ENCODE measurements at places on chromosomes 11 and 22.

DNA sequence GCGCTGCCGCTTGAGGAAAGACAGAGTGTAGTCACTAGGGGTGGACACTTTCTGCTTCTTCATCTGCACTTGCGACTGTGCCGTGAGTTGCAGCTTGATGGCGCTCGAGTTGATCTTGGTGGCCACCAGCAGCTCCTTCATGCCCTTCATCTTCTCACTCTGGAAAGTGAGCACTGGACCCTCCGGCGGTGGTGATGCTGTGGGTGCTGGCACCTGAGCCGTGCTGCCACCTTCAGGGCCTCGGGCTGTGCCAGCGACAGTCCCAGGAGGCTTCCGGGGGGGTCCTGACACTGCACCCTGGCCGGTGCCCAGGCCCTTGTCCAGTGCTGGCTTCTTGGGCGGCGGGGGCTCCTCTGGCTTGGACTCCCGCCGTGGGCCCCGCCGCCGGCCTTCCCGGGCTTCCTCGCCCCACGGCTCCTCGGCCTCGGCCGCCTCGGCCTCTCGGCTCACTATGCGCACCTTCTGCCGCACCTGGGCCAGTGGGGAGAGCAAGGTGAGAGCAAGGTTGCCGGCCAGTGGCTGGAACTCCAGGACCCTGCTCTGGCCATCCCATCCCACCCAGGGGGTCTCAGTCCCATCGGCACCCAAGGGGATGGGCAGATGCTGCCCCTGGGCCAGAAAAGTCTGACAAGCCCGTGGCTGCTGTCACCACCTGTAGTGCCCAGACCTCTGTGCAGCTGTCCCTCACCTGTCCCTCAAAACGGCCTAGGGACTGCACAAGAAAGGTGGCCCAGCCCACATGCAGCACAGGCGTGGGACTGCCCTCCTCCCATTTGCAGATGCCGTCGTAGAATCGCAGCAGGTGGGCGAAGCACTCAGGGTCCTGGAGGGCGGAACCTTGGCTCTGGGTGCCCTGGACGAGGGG lies 1.6 kb upstream of the MAP4K2 start:
- no peak for DNase-seq

GRCh38 chr11:78996007-78996406 lies 421.3 kb upstream of the NARS2 start:
- DNase-seq = no peak

DNA sequence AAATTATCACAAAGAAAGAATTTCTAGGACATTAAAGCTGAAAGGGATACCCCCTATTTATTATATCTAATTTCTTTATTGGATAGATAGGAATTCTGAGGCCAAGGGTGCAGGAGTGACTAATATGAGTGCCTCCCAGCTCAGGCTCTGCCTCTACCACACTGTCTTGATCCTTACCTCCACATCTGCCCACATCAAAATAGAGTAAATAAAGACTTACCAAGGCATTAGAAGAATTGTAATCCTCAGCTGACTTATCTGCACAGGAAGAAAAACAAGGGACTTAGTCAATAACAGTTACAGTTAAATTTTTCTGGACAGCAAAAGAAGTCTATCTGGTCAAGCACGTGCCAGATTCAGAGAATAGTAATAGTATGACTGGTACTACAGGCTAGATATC lies 72.6 kb upstream of the GDPD4 start:
- peak; percentile 50 for DNase-seq

DNA sequence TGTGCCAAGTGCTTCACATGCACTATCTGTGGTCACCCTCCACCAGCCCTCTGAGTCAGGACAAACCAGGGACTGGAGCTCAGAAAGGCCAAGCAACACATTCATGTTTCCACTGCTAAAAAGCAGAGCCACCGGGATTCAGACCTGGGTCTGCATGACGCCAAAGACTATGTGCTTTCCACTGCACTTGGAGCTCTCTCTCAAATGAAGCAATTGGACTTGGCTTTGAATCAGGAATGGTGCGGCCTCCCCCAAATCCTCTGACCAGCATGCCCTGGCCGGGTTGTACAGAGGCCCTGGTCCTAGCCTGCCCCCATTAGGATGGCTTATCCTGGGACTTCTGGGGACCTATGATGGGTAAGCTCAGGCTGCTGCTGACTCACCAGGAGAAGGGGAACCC lies 80.7 kb downstream of the PKNOX2 start:
- no peak for DNase-seq

DNA sequence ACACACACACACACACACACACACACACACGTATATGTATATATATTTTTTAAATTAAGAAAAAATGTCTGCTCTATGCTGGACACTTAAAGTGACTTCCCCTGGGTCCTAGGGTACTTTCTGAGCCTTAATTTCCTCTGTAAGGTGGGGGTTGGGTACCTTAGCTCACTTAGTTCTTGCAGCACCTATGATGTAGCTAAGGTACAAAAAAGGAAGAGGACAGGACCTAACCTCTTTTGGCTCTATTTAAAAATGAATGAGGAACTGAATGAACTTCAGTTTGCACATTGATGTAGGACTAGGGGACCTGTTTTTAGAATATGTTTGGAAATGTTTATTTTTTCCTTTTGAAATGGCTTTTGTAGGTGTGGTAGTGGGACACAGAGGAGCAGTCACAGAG lies 11.1 kb downstream of the SREBF2 start:
- DNase-seq = no peak

GRCh38 chr11:70776914-70777532 lies 378.7 kb downstream of the CTTN start:
- no peak for DNase-seq

GRCh38 chr11:67665541-67666302 lies 8.7 kb downstream of the ALDH3B2 start:
- DNase-seq = no peak

DNA sequence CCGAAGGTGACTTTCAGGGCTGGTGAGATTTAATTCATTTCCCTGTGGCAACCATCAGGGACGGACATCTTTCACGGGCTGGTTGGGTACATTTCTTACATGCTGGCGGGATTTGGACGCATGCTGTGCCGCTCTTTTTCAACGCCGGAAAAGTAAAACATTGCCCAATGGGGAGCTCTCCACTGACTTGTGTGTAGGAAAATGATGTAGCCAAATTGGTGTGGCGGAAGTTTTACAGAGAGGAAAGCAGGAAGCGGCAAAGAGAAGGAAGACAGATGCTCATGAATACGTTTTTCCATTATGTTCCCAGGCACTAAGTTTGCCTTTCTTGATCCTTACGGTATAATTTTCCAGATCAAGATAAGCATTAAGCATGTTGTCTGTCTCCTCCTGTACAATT lies 375.8 kb downstream of the NTM start:
- no peak for DNase-seq

DNA sequence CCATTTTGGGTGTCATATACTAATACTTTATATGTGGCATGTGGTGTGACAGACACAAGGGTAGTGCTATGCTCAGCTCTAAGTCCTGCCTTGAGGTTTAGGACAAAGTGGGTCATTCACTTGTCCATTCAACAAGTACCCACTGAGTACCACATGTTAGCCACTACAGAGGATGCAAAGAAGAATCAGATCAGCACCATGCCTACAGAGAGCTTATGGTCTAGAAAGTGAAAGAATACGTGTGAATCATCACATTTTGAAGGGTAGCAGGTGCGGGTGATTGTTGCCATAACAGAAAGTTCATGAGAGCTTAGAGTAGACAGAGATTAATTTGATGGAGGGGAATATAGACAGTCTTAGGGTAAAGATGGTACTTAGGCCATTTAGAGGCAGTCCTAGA lies 18.3 kb downstream of the CLMP start:
- DNase-seq = no peak

- DNase-seq = no peak
Observed at GRCh38 chr11:63459586-63459985, 31.4 kb downstream of the PLAAT5 start.

DNA sequence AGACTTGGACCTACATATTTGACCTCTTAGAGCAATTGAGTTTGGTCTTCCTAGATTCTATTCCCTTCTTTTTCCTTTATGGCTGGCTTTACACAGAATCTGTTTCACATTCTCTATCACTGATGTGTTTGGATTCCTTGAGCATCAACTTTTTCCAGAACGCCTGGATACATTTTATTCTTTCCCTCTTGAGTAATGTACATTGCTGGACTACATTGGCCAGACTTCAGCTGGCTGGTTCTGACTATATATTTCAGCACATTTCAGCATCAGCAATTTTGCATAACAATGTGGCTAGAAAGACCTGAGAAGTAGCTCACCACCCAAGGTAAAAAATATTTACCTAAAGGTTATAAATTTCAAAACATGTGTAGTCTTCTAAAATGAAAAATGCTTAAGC lies 2198.2 kb upstream of the RAG2 start:
- no peak for DNase-seq

DNA sequence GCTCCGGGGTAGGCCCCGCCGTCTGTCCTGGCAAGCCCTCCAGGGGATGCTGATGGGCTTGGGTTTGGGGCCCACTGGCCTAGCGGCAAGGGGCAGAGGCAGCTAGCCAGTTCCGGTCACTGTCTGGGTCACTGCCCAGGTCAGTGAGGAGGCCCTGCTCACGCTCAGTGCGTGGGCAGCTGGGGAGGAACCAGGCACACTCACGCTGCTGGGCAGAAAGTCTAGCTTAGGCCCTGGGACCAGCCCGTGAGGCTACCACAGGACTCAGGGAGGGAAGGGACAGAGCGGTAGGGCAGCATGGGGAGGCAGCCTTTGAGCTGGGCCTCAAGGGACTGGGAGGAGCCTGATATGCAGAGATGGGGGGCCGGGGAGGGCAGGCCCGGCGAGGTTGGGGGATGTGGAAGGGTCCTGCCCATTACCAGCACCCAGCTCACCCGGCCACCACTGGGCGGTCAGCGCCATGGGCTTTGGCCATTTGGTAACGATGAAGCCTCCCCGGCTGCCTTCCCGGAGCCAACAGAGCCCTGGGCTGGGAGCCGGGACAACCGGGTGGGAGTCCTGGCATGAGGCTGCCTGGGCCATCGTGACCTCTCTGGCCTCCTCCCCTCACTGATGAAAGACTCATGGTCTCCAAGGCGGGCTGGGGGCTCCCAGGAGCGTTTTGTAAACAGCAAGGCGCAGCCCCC lies 14.2 kb downstream of the SHISAL1 start:
- no peak for DNase-seq

DNA sequence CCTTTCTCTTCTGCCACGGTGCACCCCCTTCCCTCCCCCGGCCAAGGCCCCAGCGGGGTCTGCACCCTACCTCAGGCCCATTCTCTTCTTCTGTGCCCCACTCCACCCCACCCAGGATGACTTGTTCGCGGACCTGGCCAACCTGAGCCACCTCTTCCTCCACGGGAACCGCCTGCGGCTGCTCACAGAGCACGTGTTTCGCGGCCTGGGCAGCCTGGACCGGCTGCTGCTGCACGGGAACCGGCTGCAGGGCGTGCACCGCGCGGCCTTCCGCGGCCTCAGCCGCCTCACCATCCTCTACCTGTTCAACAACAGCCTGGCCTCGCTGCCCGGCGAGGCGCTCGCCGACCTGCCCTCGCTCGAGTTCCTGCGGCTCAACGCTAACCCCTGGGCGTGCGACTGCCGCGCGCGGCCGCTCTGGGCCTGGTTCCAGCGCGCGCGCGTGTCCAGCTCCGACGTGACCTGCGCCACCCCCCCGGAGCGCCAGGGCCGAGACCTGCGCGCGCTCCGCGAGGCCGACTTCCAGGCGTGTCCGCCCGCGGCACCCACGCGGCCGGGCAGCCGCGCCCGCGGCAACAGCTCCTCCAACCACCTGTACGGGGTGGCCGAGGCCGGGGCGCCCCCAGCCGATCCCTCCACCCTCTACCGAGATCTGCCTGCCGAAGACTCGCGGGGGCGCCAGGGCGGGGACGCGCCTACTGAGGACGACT lies 15.9 kb downstream of the RTN4RL2 start:
- no peak for DNase-seq

DNA sequence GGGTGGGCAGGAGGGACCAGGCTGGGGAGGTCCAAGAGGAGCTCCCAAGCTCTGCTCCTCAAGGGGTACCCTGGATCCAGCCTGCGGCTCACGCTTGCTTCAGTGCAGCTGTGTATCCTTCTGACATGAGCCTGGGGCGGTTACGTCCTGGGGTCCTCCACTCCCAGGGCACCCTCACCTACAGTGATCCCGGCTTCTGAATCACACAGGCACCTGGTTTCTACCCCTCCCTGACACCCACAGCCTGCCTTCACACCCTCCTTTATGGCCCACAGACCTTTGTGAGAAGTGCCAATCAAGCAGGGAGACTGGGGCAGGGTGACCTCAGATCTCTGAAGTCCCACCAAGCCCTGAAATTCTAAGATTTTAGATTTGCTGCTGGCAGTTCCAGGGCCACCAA lies 1.5 kb downstream of the MPST start:
- no peak for DNase-seq

DNA sequence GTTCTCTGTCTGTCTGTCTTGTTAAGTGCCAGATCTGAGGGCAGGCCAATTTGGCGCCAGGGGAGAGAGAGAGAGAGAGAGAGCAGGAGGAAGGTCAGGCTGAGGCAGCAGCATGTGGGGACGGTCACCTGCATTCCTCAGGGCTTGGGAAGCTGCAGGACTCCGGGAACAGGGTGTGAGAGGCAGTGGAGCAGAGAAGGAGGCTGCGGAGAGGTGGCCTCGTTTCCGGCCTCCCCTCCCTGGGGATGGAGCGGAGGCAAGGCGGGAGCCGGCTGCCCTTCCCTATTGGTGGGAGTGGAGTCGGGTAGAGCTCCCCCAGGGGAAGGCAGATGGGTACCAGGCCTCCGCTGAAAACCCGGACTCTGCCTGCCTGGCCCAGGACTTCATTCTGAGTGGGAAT lies 9.7 kb downstream of the CLMP start:
- DNase-seq = no peak

- DNase-seq = no peak
Observed at GRCh38 chr11:531919-532526, 3.4 kb downstream of the HRAS start.

- DNase-seq = no peak
Observed at GRCh38 chr11:114149689-114150407, 90.3 kb downstream of the ZBTB16 start.

DNA sequence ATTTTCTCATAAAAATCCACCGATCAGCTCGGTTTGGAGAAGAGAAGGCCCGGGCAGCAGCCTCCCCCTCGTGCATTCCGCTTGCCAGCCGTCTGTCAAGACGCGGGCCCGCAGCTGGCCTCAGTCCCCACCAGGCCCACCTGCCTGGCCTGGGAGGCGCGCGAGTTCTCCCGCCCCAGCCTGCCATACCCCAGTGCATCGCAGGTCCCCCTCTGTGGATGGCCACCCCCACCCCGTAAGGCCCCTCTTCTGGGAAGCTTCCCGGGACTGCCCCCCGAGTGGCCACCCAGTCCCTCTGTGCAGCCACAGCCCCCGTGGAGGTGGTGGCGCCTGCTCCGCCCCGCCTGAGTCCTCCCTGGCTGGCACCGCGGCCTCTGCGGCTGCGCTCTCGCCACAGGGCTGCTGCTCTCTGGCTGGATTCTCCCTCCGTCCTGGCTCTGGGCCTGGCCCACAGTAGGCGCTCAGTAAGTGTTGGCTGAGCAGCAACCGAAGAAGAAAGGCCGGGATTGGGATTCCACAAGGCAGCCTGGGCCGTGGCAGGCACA lies 74.0 kb upstream of the TCF20 start:
- DNase-seq = no peak

- DNase-seq = no peak
Observed at GRCh38 chr11:45347348-45348082, 61.4 kb upstream of the SYT13 start.

- no peak for DNase-seq
Observed at GRCh38 chr22:27133019-27133431, 475.6 kb downstream of the MIAT start.
